ENCODE measurements at places on chromosomes 1 and 21.

GRCh38 chr21:41664881-41665765 is 101.7 kb downstream of the RIPK4 start:
- DNase-seq: no peak

DNA sequence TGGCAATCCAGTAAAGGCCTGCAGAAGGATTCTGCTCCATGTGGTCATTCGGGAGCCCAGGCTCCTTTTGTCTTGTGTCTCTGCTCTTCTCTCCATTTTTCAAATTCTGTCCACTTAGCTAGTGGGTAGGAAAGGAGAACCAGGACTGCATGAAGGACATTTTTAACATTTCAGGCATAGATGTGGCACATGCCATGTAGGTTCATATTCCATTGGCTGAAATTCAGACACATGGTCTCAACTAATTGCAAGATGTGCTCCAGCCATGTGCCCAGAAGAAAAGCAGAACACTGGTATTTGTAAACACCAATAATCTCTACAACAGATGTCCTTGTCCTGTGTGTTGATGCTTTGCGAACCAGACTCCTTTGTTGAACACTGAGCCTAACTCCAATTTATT is 85.2 kb upstream of the WLS start:
- DNase-seq: no peak

GRCh38 chr1:5161372-5161771 is 507.0 kb downstream of the AJAP1 start:
- DNase-seq: no peak

GRCh38 chr21:37870221-37870620 is 46.0 kb downstream of the KCNJ6 start:
- no peak for DNase-seq

DNA sequence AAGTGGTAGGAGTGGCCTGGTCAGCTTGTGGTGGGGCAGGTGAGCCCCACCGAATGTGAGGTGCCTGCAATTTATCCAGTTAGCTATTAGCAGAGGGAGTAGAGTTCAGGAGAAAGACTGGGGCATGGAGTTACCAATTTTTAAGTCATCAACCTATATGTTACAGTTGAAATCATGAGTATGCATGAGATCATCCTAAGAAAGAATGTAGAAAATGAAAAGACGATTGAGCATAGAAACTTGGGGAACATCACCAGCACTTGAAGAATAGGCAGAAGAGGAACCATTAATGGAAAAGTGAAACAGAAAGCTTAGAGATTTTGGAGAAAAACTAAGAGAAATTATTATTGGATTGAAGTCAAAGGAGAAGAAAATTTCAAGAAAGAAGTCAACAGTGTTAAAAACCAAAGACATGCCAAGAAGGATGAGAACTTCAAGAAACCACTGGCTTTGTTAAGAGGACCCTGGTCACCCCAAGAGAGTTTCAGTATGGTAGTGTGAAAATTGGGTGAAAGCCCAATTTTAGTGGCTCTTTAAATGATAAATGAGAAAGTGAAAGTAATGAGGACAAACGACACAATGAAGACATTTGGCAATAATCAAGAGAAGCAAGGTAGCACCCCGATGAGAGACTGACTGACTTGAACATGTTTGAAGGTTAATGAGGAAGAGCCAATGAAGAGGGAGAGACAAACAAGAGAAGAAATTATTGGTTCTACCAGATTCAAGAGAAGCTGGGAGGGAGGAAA is 36.7 kb downstream of the DNASE2B start:
- DNase-seq: no peak

- no peak for DNase-seq
Observed at GRCh38 chr1:8398086-8398485, 80.2 kb downstream of the SLC45A1 start.

- DNase-seq: no peak
Observed at GRCh38 chr1:22918644-22919043, 54.0 kb downstream of the LACTBL1 start.

GRCh38 chr1:201357211-201357610 is 20.3 kb downstream of the TNNT2 start:
- no peak for DNase-seq

DNA sequence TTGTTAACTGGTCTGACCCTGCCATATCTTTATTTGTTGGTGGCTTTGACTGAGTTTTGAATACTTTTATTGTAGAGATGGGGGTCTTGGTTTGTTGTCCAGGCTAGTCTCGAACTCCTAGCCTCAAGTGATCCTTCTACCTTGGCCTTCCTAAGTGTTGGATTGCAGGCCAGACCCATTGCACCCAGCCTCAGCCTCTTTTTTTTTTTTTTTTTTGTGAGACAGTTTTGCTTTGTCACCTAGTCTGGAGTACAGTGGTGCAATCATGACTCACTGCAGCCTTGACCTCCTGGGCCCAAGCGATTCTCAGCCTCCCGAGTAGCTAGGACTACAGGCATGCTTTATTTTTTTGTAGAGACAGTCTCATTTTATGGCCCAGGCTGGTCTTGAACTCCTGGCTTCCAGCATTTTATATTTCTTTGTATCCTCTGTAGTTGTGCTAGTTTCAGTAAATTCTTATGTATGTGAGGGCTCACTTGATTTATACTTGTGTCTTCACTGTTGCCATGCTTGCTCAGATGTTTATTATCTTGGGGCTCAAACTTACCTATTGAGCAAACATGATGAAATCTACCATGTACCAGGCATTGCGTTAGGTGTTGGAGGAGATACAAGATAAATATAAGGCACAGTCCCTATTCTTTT is 24.1 kb downstream of the THRAP3 start:
- DNase-seq: no peak

DNA sequence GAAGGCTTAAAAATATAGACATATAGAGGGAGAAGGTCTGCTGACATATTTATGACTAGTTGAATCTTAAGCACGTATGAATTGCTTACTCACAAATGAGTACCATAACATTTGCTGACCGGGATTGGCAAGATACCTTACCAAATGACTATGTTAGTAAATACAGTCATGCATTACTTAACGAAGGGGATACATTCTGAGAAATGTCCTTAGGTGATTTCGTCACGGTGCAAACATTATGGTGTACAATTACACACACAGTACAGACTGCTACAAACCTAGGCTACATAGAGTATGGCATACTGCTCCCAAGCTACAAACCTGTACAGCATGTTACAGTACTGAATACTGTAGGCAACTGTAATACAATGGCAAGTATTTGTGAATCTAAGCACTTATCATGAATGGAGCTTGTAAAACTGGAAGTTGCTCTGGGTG is 19.4 kb upstream of the UBE2U start:
- DNase-seq: no peak

GRCh38 chr1:236947794-236948193 is 56.4 kb downstream of the MT1HL1 start:
- DNase-seq: peak; percentile 4

DNA sequence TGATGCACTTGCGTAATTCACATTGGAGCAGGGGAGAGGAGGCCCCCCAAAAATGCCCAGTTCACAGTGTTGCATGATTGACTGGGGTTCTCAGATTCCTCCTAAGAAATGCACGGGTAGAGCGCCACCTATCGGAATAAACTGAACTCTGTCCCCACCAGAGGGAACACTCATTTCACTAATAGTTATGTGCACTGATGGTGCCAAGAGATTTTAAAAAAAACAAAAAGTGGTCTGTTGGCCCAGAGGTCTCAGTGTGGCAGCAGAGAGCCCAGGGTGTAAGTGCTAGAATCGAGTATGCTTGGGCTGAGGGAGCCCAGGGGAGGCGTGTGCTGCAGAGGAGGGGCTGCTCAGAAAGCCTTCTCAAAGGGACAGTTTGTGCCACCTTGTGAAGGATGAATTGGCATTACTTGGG is 6.9 kb downstream of the PINK1 start:
- DNase-seq: peak; percentile 38

DNA sequence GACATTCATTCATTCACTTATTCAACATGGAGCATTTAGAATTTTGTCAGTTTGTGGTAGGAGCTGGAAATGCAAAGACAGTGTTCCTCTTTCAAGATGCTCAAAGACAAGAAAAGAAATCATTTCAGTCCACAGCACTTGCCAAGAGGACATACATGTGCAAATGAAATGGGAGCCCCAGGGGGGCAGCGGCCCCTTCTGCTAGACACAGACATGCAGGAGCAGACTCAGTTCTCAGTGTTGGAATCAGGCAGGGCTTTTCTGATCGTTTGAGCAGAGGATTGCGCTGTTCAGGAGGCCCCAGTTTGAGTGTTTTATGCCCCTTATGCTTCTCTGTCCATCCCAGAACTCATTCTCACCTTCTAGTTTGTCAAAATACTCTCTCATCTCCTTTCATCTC is 35.6 kb upstream of the VASH2 start:
- DNase-seq: no peak

DNA sequence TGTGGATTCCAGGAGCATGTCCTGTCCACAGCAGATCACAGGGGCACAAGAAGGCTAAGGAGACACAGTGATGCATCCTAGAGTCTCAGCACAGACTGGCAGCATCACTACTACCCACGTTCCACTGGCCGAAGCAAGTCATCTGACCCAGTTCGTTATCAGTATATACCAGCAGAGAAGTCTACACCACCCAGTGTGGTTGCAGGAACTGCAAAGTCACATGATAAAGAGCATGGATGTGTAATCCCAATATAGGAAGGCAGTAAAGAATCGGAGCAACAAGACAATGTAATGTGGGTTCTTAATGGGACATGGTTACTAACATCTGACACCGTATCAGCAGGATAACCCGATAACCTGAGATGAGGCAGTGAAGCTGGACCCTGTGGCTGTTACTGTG is 246.6 kb downstream of the RRAGC start:
- no peak for DNase-seq

DNA sequence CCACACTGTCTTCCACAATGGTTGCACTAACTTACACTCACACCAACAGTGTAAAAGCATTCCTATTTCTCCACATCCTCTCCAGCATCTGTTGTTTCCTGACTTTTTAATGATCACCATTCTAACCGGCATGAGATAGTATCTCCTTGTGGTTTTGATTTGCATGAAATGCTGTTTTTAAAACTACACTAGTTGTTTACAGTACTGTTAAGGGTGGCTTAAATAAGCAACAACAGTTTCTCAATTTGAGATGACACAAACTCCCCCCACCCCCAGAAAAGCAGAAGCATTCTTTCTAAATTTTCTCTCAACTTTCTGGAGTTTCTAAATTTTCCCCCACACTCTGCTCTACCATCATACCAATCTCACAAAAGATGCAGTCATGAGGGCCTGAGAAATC is 7.1 kb upstream of the SLAMF7 start:
- no peak for DNase-seq

DNA sequence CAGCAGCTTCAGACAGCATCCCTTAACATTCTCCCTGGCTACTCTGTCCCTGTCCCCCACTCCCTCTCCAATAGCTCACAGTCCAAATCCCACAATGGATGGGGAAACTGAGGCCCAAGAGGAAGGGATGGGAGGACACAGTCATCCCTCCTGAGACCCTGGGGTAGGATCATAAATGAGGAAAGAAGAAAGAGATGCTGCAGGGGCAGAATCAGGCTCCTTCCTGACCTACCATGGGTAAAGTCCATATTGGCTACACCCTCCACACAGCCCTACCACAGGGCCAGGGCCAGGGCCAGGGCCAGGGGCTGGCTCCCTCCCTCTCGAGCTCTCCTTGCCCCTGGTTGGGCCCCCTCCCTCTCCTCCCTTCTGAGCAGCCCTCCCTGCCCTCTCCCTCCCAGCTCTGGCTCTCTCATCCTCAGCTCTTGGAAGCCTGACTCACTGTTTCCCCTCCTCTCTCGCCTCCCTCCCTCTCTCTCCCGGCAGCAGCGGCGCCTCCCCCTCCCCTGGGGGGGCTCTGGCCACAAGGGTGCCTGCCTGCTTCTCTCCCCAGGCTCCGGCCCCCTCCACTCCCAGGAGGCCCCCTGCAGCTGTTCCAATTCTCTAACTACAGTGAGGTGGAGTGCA is 4.9 kb downstream of the AHDC1 start:
- peak; percentile 32 for DNase-seq

DNA sequence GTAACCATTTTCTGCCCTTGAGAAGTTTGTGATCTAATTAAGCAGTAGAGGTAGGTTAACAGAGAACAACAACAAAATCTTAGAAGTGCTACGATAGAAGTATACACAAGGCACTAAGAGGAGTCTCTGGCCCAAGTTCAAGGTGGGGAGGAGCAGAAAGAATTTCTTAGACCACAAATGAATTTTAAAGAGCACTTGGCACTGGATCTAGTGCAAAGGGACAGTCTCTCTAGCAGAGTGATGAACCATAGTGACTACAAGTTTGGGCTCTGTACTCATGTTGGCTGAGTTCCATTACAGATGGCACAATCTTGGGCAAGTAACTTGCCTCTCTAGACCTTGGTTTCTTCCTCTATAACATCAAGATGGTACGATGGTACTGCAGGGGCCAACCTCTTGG is 33.3 kb upstream of the PIGC start:
- no peak for DNase-seq

DNA sequence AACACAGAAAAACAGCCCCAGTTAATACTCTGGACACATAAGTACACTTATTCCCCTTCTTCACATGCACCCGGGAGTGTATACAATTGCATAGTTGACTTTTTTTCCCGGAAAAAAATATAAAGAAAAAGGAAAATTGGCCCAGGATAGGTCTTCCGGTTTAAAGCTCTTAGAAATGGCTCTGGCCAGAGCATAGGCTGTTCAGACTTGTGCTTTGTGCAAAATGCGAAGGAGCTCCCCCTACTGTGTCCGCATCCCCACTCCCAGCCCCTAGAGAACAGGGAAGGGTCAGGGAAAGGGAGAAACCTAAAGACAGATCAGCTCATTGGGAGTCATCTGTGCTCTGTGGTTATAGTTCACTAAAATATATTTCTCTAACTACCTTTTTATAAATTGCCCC is 5.5 kb upstream of the MTMR11 start:
- no peak for DNase-seq

DNA sequence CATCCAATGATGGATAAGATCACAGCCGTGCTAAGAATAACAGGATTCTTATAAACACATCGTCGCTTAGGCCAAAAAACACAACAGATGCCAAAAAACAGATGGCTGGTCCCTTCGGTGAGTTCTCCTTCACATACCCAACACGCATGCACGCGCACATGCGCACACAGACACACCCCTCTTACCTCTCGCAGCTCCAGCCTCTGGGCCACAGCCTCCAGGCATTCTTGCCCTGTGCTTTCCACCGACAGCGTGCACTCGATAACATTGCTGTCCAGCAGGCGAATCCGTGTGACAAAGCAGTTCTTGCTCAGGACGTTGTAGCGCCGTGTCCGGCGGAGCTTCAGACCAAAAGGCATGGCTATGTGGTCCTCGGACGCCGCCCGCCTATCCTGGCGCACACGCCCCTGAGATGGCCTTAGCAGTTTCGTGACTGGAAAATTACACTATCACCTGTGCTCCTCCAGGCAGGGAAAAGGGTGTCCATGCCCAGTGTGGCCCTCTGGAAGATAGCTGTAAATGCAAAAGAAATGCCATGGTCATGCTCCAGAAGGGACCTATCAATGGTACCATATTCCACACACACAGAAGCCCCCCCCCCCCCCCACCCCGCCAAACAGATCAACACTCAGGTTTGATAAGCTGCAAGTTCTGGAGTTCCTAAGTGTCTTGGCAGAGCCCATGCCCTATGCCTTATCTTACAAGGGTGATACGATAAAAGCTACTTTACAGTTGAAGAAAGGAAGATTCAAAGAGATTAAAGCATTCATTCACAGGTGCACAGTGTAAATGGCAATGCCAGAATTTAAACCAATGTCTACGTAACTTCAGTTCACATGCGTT is 86.7 kb downstream of the PTPN14 start:
- DNase-seq: no peak
